COR-L47 (cell line): ENCODE measurements at places on chromosomes 5 and 9.

- no peak for DNase-seq
Measured at GRCh38 chr5:126716861-126717260, 60.1 kb upstream of the LMNB1 start.

DNA sequence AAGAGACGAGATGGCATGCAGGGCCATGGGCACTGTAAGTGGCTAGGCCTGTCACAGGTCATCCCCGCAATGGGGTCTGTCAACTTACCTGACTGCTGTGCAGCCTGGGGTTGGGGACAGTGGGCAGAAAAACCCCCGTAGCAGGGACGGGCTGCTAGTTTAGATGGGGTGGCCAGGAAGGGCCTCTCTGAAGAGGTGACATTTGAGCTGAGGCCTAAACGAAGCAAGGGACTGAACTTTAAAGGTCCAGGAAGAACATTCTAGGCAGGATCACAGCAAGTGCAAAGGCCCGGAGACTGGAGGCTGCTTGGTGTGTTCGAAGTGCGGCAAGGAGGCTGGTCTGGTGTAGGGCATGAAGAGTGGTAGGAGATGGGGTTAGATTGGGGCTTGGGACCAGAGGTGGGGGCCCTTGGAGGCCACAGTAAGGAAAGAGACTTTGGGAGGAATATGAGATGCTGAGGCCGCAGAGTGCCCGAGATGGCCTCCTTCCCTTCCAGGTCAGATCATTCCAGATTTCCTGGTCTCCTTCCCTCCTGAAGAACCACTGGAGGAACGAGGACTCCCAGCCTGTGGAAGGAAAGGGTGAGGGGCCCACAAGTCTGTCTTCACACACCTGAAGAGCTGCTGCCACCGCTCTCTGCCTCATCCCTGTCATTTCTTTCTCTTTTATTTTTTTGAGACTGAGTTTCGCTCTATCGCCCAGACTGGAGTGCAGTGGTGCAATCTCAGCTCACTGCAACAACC is 37.9 kb upstream of the SH3PXD2B start:
- no peak for DNase-seq

GRCh38 chr5:125794922-125795321 is 628.3 kb upstream of the GRAMD2B start:
- DNase-seq, result no peak

GRCh38 chr5:127650649-127651048 is 1.8 kb downstream of the CTXN3 start:
- no peak for DNase-seq

GRCh38 chr9:121663591-121663990 is 12.2 kb downstream of the DAB2IP start:
- no peak for DNase-seq

DNA sequence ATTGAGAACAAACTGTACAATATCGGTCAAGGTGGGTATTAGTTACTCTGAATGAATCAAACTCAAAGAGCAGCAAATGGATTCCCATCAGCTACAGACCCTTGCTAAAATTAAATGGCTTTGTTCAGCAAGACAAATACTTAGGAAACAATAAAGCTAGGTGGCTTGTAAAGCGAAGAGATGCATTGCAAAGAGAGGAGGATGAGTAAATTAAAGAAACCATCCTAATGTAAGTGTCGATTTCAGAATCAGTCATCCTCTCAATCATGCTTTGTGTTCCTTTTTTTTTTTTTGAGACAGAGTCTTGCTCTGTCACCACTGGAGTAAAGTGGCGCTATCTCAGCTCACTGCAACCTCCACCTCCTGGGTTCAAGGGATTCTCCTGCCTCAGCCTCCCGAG is 359.2 kb upstream of the ZNF462 start:
- no peak for DNase-seq

- DNase-seq, result no peak
Measured at GRCh38 chr5:43245724-43246385, 53.8 kb downstream of the NIM1K start.

DNA sequence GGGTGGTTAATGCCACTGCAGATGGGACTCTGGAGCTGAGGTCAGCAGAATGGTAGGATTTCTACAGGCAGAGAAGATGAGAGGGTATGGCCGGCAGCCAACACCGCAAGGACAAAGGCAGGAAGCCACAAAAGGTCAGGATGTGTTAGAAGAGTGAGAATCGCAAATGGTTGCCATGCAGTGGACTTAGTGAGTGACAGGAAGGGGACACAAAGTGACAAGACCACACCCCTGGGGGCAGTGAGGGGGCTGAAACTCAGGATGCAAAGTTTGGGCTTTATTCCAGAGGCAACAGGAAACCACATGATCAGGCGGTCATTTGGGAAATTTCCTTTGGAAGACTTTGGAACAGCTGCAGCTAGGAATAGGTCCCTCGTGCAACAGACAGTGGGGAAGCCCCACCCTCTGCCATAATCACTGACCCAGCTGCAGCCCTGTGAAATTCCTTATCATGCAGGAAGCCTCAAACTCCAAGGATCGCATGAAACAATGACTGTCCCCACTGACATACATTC is 14.2 kb upstream of the CCDC180 start:
- peak; percentile 77 for DNase-seq

- DNase-seq, result no peak
Measured at GRCh38 chr5:52334367-52334766, 453.3 kb upstream of the ITGA1 start.

DNA sequence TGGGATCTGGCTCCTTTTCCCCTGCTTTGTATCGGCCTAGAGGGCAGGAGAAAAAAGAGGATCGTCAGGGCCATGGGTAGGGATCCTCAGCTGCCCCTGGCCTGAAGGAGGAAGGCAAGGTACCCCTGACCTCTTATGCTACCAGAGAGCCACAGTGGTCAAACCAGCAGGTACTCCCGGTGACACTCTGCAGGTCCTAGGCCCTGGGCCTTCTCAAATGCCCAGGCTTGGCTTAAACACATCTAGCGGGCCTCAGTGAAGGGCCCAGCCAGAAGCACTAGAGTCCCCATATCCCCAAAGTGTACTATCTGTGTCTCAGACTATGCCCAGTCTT is 3.5 kb downstream of the IRF1 start:
- no peak for DNase-seq

GRCh38 chr9:17398350-17398749 is 180.5 kb upstream of the SH3GL2 start:
- DNase-seq, result no peak

GRCh38 chr5:149834246-149834855 is 104.2 kb downstream of the PPARGC1B start:
- DNase-seq, result peak; percentile 63

GRCh38 chr9:84858364-84858763 is 188.8 kb downstream of the NTRK2 start:
- DNase-seq, result no peak

- DNase-seq, result no peak
Measured at GRCh38 chr9:84492366-84493159, 152.0 kb upstream of the SLC28A3 start.

DNA sequence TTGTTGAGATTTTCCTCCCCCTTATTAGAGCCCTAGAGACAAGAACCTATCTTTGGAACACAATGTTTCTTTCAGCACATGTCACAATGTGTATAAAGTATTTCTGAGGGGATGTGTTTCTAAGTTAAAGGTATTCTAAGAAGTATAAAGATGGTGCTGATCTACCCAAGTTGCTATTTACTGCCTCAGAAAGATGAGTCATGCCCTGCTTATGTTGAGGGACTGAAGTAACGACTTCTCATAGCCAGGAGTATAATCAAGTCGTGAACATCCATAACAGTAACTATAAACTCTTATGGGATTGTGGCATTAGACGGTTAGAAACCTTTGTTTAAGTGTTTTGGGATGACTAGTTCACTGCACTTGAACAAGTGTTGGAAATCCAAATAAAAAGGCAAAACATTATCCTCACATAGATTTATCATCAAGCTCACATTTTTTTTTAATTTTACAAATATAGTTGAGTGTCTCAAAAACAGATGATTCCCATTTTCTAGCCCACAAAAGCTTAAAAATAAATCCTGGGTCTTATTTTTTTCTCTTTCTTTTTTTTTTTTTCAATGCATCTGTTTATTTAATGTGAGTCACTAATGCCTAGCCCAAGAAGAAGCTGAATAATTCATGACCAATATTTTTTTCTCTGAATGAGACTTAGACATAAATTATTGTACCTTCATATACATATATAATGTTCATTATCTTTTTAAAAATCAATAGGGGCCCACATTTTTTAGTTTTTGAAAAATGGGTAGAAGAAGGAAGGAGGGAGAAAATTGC is 12.2 kb upstream of the TMEM252 start:
- DNase-seq, result no peak

GRCh38 chr9:135103001-135103446 is 15.6 kb downstream of the OLFM1 start:
- no peak for DNase-seq

DNA sequence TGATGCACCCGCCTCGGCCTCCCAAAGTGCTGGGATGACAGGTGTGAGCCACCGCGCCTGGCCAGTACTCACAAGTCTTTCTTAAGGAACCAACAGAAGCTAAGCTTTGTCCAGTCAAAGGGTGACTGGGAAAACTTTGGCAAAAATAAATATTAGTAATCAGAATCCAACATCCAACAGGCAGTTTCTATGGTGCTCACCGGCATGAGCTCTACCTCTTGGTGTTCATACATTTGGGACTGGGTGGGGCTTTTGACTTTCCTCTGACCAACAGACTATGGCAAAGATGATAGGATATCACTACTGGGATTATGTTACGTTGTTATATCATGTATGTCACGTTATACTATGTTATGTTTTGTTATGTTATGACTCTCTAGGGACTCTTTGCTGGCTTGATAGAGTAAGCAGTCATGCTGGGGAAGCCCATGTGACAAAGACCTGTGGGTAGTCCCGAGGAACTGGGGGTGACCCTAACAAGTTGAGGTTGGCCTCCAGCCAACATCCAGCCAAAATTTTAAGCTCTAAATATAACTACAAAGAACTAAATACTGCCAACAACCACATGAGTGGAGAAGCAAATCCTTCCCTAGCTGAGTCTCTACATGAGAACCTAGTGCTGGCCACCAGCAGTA is 6.0 kb downstream of the RASGEF1C start:
- no peak for DNase-seq

DNA sequence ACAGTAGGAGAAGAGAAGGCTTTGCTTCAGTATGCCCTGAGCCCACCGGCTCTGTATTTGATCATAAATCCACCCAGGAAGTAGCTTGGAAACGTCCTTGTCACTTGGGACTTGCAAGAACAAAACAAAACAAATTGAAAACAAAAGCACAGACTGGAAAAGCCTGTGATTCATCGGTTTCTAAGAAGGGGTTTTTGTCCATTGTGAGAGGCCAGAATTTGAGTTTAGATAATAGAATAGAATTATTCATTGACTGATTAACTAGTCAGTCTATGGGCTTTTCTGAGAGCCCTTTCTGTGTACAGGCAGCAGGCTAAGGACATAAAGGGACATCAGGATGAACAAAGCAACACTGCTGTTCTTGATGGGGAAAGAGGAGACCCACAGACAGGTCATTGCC is 424.8 kb downstream of the IRX1 start:
- DNase-seq, result no peak

DNA sequence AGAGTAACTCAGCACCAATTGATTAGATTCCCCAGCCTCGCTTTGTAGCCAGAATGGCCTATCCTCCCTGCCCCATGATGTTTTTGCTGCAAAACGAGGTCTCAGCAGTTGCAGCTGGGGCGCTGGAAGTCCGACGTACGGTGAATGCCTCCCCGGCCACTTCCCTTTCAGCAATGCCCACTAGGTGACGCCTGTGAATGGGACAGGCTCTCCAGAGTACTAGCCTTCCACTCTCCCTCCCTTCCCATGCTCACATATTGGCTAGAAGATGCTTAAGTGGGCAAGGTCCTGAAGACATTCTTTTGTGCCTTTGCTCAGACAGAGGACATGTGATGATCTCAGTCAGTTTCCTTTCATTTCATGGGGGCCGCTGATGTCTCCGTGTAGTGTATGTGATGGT is 50.8 kb downstream of the DMRT2 start:
- DNase-seq, result no peak

DNA sequence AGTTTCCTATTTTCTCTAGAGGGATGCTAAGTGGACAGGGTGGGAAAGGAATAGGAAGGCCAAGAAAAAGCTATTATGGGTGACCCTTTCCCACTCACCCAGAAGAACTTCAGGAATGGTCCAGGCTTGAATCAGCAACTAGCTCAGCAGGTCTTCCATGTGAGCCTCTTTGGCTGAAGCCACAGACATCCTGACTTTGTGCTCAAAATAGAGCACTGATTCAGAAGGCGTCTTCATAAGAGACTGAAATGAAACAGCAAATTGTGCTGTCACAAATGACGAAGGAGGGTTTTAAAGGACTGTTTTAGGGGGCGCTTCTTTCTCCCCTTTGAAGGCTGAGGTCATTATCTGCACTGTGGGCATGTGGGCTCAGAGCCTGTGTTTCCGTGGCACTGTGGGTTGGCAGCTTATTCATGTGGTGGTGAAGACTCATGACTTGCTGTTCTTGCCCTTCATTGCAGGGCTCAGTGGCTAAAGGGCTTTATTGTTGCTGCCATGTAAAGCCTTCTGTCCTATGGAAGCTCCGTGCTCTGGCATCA is 65.8 kb upstream of the NFIL3 start:
- DNase-seq, result no peak

GRCh38 chr5:43895876-43896275 is 292.9 kb downstream of the NNT start:
- no peak for DNase-seq

- no peak for DNase-seq
Measured at GRCh38 chr5:2894316-2894715, 142.8 kb upstream of the IRX2 start.

DNA sequence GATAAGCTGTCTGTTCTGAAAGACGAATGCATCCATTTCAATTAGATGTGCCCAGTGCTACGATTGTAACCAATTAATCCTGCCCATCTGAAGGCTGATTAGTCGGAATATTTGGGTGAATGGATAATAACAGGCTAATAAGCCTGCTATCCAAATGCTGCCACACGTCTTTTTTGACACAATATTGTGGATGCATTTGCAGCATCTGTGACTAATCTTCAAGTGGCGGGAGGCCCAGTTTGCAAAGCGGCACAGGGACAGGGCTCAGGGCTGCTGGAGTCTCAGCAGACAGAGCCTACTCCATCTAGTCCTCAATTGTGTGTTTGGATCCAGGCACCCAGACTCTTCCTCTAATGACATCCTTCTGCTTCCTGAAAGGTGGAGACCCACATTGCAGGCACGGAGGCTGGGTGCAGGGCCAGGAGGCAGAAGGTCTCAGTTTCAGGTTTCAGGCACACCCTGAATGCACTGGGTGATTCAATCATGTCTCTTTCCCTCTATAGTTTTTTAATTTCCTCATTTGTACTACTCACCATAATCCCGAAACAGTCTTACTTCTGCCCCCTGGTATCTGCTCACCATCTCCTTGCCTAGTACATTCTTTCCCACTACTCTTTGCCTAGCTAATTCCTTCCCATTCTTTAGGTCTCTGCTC is 169.6 kb downstream of the ASTN2 start:
- DNase-seq, result no peak
